RPMI7951 (cell line): ENCODE measurements at places on chromosomes 3 and 15.
A peak's percentile ranks its signal among the peaks of the same experiment; 100 is the strongest.

DNA sequence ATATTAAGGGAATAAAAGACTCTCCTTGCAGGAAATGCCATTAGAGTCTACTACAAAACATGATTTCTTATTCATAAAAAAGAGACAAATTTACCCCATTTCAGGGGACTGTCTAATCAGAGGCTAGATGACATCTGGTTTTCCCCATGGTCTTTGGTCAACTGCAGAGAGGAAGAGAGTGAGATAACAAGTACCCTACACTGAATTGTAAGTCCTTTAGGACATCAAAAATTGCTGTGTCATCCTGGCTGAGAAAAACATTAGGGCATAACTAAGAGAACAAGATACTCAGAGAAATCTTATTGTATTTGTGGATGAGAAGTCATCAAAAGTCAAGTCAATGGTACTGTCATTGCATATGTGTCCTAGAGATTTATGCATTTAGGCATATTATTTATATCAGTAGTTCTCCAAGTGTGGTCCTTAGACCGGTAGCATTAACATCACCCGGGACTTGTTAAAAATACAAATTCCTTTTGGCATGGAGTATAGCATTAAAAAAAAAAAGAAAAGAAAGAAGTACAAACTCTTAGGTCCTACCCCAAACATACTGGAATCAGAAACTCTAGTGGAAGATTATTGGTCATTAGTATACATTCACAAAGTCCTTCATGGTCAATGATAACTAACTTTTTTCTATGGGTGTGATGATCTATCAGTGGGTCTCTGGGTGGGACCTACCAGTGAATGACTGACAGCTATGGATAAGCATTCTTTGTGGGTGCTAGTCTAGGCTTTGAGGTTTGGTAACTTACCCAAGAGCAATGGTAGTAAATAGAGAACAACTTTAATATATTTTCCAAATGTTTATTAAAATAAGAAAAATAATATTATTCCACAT lies 29.0 kb upstream of the TBC1D5 start:
- no peak for DNase-seq

DNA sequence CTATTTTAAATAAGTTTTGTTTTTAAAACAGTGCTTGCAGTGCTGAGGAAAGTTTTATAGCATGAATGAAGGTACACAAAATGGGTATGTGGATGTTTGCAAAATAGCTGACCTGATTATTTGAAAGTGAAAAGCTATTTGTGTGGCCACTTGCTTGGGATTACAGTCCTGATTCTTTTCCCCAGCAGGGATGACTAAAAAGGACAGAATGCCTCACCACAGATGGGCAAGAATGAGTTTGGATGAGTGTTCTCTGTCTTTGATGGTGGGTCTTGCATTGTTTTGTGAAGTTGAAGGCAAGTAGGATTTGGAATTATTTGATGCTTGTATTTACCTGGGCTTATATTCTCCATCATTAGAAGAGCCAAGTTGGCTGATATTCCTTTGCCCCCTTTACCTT lies 48.8 kb upstream of the MEIS2 start:
- no peak for DNase-seq

GRCh38 chr15:43523646-43524045 lies 6.2 kb downstream of the MAP1A start:
- DNase-seq, result no peak

DNA sequence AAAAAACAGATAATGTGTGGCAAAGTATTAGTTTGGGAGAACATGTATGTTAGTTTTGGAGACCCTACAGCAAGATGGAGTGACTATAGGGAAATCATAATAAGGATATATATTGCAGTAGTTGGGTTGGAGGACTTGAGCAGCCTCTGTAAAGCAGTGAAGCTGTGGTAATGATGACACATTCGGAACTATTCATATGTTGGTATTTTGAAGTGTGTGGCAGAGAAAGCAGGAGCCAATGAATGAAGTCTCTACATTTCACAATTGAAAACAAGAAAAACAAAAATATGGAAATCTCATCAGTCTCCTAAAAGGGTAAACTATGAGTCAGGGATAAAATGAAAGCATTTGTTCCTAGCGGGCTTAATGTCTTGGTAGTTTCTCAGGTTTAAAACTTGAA lies 645.9 kb downstream of the OTOL1 start:
- DNase-seq, result peak; percentile 18

GRCh38 chr3:116186049-116186448 lies 259.2 kb downstream of the LSAMP start:
- DNase-seq, result peak; percentile 39

DNA sequence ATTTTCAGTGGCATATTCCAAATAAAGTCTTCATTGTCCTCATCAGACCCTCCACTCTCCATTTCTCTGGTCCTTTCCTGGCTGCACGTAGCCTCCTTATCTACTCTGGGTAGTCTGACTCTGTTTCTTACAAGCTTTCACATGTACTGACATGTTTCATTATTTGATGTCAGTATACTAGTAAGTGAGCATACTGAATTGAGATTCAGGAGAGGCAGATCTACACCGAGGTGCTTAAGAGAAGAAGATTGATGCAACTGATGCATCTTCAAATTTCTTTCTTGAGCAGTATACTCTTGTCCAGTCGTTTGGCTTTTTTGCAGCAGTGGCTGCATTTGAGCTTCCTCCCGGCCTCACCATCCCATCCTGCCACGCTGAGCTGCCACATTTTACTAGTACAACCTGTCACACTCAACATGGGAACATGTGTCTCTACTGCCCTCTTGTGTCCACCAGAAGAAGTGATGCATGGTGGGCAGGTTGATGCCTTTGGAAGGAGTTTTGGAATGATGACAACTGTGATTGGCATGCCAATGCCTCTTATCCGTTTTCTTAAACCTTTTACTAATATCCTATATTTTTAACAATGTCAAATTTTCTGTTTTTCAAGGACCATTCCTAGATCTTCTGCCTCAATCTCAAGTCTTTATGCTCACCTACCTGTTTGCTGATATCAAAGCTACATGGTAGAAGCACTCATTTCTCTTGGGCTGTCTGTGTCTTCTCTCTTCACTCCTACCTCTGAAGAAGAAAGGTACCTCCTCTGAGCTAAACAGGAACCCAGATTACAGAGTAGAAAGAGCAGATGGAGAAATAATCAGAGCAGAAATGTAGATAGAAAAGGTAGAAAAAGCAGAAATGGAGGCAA lies 38.7 kb downstream of the GUCA1C start:
- DNase-seq, result peak; percentile 70

GRCh38 chr15:42035435-42035761 lies 14.6 kb upstream of the PLA2G4E start:
- no peak for DNase-seq

DNA sequence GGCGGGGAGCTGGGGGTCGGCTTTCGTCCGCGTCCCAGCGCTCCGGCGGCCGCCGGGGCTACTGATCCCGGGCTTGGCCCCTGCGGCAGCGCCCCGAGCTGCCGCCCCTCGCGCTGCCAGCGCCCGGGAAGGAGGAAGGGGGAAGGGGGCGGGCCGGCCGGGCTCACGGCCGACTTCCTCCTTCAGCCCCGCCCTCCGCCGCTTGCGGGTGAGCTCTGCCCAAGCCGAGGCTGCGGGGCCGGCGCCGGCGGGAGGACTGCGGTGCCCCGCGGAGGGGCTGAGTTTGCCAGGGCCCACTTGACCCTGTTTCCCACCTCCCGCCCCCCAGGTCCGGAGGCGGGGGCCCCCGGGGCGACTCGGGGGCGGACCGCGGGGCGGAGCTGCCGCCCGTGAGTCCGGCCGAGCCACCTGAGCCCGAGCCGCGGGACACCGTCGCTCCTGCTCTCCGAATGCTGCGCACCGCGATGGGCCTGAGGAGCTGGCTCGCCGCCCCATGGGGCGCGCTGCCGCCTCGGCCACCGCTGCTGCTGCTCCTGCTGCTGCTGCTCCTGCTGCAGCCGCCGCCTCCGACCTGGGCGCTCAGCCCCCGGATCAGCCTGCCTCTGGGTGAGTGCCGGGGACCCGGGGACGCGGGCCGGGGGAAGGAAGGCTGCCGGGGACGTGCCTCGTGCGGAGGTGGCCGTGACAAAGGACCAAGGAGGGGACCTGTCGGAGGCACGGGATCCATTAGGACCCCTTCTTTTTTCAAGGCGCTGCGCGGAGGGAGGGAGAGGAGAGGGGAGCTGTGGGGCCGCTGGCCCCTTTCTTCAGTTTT lies at the start of gene SEMA4B:
Gene SEMA4B (plus strand): TSS at position 201 of the 814 bp plus-strand sequence. CDS start 249 bp downstream, at position 450.
- DNase-seq, result peak; percentile 64

DNA sequence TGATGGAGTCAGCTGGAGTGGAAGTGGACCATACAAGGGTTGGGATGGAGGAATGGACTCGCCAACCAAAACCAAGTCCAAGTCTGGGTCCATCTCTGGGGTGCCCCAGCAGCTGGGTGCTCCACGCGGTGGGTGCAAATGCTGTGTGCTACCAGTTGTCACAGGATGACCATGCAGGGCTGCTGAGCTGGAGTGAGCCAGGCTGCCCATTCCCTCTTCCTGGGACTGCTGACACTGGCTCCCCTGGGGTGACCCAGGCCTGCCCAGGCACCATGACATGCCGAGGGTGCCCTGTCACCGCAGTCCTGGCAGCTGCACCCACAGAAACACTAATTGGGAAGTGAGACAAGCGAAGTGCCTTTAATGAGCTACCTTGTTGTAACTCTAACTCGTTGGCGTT lies 140.2 kb downstream of the TPRA1 start:
- no peak for DNase-seq
